ENCODE measurements at places on chromosomes 3 and 15.

GRCh38 chr3:41608347-41608746 lies 353.6 kb downstream of the ULK4 start:
- DNase-seq: no peak

DNA sequence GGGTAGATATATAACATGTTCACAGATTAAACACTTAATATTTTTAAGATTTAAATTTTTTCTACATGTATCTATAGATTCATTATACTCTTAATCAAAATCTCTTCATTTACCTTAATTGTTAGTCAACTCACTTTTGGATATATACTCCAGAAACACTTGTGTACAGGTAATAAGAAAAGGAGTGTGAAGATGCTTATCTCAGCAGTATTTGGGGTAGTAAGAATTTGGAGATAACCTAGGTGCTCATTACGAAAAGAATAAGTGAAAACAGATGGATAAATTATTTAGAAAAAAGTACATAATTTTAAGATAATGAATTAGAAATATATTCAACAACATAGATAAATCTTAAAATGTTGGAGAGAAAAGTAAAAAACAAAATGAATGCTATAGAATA lies 226.5 kb upstream of the PLSCR5 start:
- no peak for DNase-seq

DNA sequence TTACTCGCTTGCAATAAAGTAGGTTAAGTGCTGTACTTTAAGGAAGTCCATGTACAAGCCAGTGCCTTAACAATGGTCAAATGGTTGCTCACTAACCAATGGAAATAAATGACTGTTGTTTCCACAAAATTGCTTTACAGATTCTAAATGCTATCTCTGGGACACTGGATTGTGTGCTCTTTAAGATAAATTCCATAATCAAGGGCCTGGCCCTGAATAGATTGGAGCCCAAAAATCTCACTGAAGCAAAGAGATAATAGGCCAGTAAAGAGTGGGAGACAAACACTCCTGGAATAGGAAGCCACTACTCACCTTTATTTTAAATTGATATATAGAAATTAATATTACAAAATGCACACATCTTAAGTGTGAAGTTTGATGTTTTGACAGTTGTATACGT lies 62.4 kb upstream of the GOLGA6B start:
- no peak for DNase-seq

DNA sequence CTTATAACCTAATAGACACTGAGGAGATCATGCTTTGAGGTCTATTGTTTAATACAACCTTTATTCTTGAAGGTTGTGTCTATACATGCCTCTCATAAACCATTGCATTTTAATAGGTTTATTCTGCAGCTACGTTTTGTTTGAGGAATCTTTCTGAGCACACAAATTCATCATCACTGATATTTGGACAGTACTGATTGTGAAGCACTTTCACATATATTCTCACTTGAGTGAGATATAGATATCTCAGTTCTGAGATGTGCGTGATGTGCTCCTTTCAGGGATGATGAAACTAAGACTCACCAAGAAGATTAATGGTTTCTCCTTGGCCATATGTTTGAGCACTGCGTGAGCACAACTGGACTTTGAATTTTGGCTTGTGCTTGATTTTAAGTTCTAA lies 374.4 kb downstream of the LPP start:
- no peak for DNase-seq

DNA sequence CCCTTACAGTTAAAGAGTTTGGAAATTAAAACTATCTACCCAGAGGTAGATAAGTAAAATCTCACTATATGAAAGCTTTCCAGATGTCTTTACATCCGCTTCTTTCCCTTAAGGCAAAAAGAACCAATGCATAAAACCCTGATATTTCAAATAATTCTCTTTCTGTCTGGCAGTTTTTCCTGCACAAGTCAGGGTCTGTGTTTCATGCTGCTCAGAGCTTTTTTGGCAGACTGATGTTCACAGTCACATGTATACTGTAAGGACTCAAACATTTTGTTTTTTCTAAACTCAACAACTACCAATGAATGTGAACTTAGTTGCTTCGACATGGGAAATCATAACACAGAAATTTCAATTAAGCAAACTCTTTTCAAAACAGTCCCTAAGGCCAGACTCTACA lies 988.4 kb downstream of the EPHA3 start:
- DNase-seq: no peak

DNA sequence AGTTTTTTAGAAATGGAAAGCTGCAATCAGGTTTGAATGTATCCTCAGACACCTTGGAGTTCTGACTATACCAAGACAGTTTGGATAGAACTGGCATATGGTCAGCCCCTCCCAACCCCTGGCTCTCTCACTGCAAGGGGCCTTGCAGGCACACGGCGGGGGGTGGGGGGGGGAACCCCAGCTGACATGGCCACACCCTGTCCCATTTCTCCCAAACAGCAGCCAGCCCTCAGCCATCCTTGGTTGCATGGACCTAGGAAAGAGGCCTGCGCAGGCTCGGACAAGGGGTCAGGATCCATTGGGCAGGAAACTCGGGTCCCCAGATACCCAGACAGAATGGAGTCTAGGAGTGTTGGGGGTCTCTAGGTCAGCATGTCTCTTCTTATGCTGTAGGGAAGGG lies 14.5 kb downstream of the CAND2 start:
- DNase-seq: no peak

Measured in DMS79 (cell line).